ENCODE measurements at places on chromosomes 11 and 22.

DNA sequence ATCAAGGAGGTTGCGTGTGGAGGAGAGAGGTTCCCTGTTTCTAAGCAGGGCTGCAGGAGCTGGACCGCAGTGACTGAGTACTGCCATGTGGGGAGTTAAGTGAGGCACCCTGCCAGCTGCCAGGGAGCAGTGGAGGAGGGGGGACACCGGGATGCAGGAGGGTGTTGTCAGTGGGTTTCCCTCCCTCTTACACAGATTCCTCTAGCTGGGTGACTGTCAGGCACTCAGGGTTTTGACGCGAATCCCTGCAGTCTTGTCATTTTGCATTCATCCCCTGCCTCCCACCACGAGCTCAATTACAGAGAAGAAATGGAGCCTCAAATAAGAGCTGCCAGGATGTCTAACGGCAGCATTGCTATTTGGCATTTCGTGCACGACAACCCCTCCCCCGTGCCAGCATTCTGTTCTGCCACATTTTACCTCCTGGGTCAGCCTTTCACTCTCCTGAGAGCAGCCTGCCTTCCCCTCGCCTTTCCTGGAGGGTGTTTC is 119.8 kb upstream of the SORL1-AS1 start:
- no peak for DNase-seq

DNA sequence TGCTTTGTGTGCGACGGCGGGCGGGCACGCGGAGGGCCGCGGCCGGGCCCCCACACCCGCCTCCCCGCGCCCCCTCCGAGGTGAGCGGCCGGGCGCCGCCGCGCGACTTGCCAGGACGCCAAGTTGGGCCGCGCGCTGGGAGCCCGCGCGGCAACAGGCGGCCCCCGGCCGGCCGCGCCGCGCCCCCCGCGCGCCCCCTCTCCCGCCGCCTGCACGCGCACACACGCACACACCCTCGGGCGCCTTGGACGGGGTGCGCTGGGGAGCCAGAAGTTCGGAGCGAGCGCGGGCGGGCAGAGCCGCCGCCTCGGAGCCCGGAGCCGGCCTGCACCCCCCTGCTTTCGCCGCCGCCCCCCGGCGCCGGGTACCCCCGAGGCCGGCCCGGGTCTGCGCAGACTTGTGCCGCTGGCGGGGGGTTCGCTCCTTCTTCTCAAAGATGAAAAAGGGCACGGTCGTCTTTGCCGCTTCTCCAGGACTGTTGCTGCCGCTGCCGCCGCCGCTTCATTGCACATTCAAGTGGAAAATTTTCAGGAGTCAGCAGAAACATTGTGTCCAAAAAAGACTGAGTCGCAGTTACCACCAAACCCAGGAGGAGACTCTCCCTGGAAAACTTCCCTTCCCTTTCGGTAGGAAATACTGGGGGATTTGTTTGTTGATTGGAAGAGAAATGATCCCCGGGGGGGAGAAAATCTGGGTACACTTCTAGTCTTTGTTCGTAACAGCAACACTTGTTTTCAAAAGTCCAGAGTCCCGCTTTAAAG is 895 bp downstream of the TEAD1 start:
- no peak for DNase-seq

DNA sequence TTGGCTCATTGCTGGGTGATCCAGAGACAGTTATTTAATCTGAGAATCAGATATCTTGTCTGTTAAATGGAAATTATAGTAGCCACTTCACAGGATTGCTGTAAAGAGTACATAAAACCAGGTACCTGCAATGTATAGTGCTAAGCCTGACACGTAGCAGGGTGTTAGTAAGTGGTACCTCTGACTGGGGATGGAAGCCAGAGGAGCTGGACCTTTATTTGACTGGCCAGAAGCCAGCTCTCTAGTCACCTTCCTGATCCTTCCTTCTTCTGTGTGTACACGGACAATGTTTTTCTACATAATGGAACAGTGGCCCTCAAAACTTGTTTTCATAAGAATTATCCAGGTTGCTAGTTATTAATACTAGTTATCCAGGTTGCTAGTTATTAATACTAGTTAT is 25.5 kb upstream of the EHF start:
- no peak for DNase-seq

DNA sequence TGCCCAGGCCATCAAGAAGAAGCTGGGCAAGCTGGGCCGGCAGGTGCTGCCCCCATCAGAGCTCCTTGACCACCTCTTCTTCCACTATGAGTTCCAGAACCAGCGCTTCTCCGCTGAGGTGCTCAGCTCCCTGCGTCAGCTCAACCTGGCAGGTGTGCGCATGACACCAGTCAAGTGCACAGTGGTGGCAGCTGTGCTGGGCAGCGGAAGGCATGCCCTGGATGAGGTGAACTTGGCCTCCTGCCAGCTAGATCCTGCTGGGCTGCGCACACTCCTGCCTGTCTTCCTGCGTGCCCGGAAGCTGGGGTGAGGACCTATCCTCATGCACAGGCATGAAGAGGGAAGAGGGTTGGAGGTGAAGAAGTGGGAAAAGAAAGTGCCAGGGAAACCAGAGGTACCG is 5.3 kb upstream of the NHERF4 start:
- no peak for DNase-seq

Measured in stimulated activated CD8-positive, alpha-beta memory T cell treated with anti-CD3 and anti-CD28 coated beads, Interleukin-4, amount 100 ng/mL, for 48 hours (primary cell).